NCI-H1694 treated with DMSO at 0.1 percent for 48 hours (cell line): ENCODE measurements at places on chromosomes 1 and 21.

DNA sequence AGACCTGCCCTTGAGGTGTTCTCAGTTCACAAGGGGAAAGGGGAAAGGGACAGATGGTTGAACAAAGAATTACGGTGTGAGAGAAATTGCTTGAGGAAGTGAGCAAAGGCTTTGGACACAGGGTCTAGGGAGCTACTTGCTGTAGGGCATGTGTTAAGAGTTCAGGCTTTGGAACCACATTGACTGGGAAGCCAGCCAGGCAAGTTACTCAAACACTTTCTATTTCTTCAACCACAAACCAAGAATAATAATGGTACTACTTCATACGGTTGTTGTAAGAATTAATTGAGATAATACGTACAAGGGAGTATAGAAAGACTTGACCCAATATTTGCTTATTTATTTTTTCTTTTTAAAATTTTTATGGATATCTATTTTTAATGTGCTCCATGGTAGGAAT lies 26.6 kb downstream of the AK4 start:
- DNase-seq = peak; percentile 36

DNA sequence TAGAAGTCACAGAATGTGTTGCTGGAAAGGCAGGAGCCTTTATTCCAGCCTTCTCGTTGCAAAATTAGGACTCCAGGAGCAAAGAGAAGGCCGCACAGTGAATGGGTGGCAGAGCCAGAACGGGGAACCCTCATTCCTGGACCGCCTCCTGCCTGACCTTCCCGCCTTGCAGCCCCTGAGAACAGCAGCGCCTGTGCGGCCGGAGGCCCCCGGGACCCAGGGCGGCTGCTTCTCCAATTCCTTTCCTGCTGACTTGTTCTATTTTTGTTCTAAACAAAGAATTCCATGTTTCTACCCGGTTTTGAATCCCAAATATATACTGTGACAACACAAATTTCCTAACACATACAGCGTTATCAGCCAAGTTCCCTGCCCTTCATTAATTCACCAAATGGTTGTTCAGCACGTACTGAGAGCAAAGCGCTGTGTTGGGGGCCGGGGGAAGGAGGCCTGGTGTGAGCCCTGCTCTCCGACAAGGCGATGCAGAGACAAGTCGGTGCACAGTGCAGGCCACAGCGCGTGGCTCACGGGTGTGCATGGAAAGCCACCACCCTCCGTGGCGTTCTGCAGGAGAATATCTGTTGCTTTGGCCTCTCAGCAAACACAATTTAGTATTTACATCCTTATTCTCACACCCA lies 31.9 kb upstream of the COL6A2 start:
- DNase-seq = no peak

- DNase-seq = no peak
Measured at GRCh38 chr1:200410566-200410878, 686 bp upstream of the ZNF281 start.

DNA sequence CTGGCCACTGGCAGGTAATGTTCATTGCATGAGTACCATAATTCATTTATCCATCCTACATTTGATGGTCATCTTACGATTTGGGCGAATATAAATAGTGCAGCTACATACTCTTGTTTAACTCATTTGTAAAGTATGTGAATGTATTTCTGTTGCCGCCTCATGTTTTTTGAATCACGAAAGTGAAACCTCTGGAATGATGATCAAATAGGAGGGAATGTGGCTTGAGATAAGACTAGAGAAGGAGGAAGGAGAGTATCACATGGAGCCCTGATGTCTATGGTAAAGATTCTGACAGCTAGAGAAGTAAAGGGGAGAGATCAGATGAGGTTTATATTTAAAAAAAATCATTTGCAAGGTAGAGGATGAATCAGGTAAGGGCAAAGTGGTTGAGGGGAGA lies 8.0 kb downstream of the MRPS14 start:
- DNase-seq = no peak

- no peak for DNase-seq
Measured at GRCh38 chr1:34927316-34927715, 2.1 kb downstream of the DLGAP3 start.

GRCh38 chr1:212545941-212546635 lies 62.5 kb upstream of the ATF3 start:
- no peak for DNase-seq

DNA sequence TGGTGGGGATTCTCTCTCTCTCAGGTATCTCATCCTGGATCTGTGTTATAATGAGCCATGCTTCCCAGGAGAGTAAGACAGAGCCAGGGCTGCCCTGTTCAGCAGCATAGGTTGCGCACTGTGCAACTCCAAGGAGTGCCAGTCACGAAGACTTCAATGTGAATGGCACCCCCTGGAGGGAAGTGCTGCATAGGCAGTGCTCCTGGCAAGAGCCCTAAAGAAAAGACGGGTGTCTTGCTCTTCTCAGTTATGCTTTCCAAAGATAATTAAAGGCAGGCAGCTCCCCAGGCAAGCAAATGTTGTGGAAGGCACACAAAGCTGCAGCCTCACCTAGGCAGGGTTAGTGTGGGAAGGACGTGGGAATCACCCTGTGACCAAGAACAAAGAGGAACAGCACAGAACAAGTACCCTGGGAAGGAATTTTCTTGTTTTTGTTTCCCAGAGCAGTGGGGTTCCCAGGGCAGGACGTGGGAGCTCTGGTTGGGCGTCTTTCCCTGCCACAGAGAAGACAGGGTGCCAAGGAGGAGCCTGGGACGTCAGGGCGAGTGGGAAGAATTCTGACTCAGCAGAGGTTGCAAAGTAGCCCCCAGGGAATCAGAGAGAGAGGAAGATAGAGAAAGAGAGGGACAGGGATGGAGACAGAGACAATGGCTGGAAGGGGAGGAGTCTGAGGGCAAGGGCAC lies 120.9 kb downstream of the KCNN3 start:
- no peak for DNase-seq

GRCh38 chr1:24688621-24689195 lies 45.6 kb downstream of the SRRM1 start:
- DNase-seq = peak; percentile 15

DNA sequence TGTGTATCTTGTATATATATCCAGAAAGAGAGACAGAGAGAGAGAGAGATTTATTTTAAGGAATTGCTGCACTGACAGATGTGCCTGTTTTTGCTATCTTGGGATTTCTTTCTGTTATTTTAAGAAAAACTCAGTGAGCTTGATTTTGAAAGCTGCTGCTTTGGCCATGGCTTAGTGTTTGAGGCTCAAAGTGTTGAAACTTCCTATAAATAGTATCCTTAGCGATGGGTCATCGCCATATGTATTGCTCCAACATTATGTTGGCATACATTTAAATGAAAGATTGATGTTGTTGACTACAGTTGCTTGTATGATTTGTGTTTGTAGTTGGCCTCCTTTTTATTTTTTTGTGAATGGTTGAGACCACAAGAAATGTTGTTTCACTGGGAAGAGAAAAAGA lies 29.0 kb upstream of the NTPCR start:
- no peak for DNase-seq

GRCh38 chr1:26218906-26219494 lies 15.0 kb upstream of the CEP85 start:
- DNase-seq = no peak

DNA sequence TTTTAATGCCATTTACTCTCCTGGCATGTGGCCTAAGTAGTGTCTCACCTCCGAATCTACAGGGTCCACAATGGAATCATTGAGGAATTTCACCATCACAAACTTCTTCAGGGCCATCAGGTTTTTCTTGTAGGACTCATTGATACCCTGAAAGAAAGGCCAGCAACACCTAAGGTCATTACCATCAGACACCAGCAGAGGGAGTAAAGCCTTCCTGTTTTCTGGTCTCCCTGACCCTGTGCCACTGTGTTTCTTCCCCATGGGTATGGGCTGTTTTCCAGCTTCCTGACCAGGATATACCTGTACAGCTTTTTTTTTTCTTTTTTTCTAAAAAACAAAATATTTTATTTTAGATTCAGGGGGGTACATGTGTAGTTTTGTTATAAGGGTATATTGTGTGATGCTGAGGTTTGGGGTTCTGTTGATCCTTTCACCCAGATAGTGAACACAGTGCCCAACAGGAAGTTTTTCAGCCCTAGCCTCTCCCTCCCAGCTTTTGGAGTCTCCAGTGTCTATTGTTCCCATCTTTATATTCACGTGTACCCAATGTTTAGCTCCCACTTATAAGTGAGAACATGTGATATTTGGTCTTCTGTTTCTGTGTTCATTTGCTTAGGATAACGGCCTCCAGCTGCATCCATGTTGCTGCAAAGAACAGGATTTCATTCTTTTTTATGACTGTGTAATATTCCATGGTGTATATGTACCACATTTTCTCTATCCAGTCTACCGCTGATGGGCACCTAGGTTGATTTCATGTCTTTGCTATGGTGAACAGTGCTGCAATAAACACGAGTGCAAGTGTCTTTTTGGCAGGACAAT lies 18.3 kb downstream of the PPT1 start:
- DNase-seq = peak; percentile 12

GRCh38 chr1:244106176-244106575 lies 55.1 kb downstream of the ZBTB18 start:
- DNase-seq = no peak
